Stimulated activated CD4-positive, alpha-beta T cell treated with anti-CD3 and anti-CD28 coated beads, Interleukin-1b, Interleukin-23, amount 100 ng/mL, for 1 hour (primary cell): ENCODE measurements at places on chromosomes 11 and 22.

DNA sequence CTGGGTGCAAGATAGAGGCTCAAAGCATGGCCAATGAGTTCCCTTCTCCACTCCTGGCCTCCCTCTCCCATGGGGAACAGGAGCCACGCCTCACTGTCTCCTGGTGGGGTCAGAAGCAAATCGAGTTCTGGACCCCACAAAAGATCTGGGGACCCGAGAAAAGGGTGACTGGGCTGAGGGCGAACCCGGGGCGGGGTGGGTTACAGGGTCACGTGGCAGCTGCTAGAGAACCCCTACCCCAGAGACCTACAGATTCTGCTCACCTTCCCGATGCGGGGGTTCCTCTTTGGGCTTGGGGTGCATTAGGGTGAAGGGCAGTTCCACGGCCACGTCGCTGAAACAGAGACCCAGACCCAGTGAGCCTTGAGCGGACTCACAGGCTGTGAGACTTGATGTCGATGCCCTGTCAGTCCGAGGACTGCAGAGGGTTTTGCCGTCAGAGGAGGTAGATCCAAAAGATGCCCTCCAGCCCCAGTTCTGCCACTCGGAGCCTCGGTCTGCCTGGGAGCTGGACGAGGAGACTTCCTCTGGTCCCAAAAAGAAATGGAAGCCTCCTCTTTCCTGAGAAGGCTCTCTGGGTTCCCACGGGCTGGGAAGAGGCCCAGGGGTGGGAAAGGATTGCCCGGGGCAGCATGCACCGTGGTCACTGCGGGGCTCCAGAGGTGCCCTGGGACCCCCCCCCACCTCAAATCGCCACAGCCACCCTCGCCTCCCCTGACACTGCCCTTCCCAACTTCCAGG lies 28.2 kb downstream of the TPBGL start:
- no peak for DNase-seq

GRCh38 chr22:23262518-23263332 lies 82.4 kb downstream of the BCR start:
- DNase-seq, result no peak

DNA sequence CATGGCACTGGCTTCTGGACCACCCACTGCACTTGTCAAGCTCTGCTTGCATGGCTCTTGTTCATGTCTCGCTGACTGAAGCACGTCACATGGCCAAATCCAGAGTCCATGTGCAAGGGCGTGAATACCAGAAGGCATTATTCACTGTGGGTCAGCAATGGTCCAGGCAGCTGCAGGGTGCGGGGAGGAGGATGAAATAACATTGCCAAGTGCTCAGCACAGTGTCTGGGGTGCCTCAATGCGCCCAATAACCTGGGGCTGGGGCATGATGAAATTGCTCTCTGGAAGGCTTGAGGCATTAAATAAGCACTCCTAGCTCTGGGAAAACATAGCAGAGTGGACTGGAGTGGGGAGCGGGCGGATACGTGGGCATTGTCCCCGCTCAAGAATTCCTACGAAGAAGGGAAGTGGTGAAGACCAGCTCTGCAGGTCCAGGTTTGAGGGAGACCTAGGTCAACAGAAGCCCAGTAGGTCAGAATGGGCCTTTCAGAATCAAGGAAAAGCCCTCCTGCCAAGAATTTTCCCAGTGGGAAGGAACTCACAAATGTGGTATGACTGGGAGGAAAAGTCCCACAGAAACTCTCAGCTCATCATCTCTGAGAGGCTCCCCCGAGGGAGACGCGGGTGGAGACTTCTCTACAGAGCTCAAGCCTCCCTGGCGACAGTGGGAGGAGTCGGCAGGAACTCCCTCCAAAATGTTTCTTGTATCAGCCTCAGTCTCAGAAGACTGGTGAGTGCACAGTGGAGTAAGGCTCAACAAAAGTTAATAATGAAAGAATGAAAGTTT lies 15.3 kb upstream of the ACCSL start:
- no peak for DNase-seq

DNA sequence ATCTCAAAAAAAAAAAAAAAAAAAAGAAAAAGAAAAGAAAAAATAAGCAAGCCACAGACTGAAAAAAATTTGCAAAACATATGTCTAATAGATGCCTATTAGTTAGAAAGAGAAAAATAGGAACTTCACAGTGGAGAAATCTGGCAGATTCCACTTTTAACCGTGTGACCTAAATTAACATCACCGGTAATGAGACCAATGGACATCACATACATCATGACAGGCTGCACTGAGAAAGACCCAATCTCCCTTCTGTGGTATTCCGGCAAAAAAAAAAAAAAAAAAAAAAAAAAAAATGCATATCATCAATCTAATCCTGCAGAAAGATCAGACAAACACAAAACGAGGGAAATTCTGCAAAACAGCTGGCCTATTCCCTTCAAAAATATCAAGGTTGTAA lies 46.7 kb upstream of the CECR2 start:
- no peak for DNase-seq

GRCh38 chr11:88544656-88545280 lies 207.2 kb upstream of the CTSC start:
- no peak for DNase-seq

- DNase-seq, result no peak
Observed at GRCh38 chr11:75450236-75450635, 17.2 kb upstream of the KLHL35 start.

GRCh38 chr11:83827940-83828554 lies 541.9 kb upstream of the CCDC90B start:
- DNase-seq, result no peak

DNA sequence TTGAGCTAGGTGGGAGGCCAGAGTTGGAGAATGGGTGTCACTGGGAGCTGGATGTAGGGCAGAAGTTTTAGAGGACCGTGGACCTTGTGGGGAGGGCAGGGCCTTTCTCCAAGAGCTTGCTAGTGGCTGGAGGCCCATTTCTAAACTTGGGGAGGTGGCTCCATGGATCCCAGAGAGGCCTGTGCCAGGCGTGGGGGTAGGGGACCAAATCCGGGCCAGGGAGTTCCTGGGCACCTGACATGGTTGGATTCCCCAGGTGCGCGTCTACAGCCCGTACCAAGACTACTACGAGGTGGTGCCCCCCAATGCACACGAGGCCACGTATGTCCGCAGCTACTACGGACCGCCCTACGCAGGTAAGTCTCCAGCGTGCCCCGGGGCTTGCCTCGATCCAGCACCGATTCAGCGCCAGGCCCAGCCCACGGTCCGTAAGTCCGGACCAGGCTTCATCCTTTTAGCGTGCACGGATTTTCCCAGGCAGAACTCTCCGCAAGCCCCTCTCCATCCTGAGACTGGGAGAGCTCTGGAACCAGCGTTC lies 14.2 kb downstream of the PLEKHB1 start:
- no peak for DNase-seq

DNA sequence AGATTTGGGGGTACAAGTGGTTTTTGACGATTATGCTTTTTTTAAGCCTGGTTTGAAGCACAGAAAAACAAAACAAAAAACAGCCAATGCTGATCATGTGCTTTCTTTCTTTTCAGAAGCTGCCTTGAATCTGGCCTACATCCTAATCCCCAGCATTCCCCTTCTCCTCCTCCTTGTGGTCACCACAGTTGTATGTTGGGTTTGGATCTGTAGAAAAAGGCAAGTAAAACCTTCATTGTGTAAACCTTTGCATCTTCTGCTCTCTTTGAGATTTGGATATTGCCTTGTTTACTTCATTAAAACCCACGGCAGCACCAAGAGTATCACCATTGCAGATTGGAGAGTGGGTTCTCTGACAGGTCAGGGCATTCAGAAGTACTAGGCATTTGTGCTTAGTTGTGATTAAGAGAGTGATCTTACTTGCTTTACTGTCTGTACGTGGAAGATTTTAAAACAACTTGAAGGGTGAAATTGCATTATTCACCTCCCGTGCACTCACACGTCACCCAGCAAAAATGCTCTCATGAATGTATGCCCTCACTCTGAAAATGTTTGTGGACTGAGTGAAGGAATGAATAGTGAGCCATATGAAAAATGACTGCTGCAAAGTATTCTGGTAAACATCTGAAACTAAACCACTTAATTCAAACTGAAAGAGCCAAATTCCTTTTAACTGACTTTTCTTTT lies 17.0 kb downstream of the LAYN start:
- DNase-seq, result no peak
